Activated CD8-positive, alpha-beta memory T cell treated with anti-CD3 and anti-CD28 coated beads for 4 hours (primary cell): ENCODE measurements at places on chromosomes 2 and 18.

- DNase-seq = no peak
Observed at GRCh38 chr2:232275670-232276069, 102.9 kb upstream of the ALPP start.

DNA sequence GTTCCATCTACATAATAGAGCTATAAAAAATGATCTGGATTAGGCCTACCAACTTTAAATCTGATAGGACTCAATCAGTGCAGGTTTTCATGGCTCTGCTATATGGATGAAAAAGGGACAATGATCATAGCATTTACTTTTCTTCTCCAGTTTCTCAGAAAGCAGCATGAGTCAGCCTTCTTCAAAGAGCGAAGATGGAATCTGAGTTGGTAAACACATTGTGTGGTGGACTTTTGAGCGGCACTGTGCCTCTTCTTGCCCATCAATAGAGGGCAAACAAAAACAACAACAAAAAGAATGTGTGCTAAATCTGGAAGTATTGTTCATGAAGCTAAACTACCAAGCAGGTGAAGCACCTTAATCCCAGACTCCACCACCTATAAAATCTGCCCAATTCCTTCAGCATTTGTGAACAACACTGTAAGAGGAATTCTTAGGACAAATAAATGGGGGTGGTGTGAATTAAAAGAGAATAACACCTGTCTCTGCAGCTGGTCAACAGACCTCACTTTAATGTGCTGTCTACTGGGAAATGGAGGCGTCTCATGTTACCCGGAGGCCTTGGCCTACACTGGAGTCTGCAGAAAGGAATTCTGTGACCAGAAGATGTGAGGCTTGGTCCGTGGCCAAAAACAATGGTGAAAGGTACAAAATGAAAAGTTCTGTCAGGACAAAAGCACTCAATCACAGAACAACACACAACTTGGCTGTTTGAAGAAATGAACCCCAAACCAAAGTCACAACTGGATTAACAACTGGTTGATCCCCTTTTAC is 609.0 kb downstream of the IRS1 start:
- no peak for DNase-seq

DNA sequence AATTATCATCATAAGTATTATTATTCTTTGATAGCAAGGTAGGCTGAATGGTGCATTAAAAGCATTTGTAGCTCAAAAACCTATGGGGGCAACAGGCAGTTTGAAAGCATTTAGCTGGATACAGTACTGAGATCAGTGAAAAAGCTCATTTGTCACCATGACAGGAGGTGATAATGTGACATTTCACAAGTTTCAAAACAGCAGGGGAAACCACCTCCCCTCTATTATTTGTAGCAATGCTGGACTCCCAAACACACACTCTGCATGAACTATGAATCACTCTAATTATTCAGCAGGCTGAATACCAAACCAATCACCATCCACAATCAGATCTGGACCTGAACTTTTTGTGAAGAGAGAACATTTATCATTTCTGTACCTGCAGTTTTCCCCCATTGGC is 63.4 kb downstream of the MYO5B start:
- no peak for DNase-seq

GRCh38 chr18:49834258-49834657 is 20.9 kb upstream of the ACAA2 start:
- DNase-seq = no peak

GRCh38 chr2:8571301-8571791 is 110.5 kb upstream of the ID2 start:
- DNase-seq = no peak

DNA sequence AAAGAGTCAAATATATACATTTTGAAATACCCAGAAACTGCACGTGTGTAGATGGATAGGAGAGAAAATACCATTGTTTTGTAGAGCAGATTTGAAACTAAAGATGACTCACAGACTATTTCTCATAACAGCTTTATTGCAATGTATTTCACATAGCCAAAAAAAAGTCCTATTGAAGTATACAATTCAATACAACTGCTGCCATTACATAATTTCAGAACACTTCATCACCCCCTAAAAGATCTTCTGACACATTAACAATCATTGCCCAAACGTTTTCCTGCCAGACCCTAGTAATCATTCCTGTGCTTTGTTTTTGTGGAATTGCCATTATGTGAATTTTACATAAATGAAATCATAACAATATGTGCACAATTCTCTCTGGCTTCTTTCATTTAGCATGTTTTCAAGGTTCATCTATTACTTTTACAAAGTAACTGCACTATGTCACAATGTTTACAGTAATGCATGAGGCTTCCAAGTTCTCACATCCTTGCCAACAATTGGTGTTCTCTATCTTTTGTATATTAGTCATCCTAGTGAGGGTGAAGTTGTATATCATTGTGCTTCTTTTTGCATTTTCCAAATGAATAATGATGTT is 378.6 kb upstream of the CWC22 start:
- no peak for DNase-seq

DNA sequence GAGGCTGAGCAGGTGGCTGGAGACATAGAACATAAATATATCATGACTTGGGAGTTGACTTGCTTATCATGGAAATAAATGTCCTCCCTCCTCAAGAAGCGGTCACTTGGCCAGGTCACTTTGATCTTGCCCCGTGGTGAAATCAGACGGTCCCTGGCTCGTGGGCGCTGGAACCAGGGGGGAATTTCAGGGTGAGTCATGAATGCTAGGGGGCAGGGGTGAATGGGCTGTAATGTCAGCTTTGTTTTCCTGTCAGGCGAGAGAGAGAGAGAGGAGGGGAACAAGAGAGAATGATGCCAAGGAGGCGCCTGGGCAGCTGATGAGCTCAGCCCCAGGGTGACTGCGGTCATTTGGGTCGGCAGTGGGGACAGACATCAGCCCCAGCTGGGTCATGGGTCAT is 47.7 kb downstream of the RRM2 start:
- DNase-seq = no peak
